Trophoblast cell (in vitro differentiated cells and primary cell): ENCODE measurements at places on chromosomes 2 and 18.
A peak's percentile ranks its signal among the peaks of the same experiment; 100 is the strongest.

DNA sequence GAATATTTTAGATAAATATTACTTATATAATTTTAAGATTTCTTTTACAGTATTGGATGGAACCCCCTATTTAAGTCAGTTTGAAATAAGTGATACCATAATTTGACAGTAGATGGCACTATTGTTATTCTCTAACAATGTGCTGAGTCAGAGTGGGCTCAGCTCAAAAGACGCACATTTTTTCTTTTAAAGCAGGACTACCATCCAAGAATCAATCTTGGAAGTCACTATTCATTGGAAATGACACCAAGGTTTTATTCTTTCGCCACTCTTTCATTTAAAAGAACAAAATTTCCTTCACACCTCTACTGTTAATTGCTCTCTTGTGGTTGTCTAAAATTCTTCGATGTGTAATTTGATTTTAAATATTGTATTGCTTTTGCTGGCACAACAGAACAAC is 32.6 kb upstream of the SPAG16 start:
- no peak for DNase-seq

DNA sequence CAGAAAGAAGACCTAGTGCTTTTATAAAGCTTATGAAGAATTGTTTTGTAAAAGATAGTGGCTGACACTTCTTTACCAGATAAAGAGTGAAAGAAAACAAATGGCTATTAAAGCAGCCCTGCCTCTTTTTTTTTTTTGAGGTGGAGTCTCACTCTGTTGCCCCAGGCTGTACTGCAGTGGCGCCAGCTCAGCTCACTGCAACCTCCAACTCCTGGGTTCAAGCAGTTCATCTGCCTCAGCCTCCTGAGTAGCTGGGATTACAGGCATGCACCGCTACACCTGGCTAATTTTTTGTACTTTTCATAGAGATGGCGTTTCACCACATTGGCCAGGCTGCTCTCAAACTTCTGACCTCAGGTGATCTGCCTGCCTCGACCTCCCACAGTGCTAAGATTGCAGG is 12.9 kb downstream of the ARPC2 start:
- peak; percentile 39 for DNase-seq

DNA sequence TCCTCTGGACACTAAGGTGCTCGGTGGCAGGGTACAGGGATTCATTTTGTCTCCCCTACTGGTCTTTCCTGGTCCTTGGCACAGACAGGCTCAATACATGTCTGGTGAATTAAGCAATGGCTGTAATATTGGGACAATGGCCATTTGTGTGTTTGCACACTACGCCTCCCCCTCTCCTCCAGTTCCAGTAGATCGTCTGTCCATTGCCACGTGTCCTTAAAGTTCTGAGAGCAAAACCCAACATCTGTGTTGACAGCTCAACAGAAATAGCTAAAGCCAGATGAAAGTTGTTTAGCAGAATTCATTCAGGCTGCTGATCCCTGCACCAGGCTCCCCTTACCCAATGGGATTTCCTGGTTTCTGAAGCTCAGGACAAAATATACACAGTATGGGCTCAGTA is 9.0 kb upstream of the FABP1 start:
- no peak for DNase-seq

DNA sequence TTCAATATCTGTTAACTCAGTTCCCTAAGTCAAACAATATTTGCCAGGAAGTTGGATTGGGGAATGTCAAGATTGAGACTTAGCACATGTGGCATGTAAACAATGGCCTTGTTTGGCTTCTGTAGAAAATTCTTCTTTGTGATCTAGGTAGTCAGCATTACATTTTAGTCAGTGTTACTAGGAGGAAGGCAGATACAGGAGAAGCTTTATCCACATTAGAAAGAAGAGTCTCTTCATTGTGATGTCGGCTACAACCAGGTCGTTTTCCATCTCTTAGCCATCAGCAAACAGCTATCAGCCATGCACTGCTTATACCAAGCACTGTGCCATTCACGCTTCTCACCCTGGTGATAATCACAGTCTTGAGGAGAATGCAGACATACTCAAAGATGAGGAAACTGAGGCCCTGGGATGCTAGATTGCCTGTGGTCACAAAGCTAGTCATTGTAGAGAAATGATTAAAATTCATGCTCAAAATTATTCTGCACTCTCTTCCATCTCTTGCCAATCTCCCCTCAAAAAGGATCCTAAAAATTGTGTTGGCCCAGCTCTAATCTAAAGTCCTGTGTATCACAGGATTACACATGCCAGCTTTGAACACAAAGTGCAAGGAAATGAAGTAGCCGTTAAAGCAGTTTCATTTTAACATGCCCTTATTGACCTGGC is 3.2 kb downstream of the GALNT5 start:
- DNase-seq = no peak

GRCh38 chr2:25479761-25480160 is 138.0 kb upstream of the DNMT3A start:
- peak; percentile 73 for DNase-seq

DNA sequence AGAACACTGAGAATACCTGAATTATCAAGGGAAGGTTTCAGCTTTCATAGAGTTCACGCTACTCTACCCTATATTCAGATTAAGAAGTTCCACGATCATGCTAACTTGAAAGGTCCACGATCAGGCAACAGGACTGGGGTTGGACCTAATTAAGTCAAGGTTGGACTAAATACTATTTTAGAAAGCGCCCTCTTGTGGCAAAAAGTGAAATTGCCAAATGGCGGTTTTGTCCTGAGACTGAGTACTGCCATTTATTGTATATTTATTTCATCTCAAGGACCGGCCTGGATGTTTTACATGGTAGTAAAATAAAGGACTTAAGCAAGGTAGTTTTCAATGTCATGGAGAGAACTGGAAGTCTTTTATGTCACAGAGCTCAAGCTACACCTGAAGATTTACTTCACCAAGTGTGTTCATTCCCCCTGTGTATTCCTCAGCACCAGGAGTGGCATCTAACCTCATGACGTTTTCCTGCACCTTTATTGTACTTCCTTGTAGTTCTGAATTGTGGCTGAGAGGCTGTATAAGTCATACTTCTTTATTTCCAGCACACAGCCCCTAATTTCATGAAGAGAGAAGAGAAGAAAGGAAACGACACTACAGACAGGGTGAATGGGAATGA is 56.8 kb downstream of the SRD5A2 start:
- DNase-seq = peak; percentile 95

- no peak for DNase-seq
These were observed 455 bp downstream of the PREPL start for GRCh38 chr2:44360749-44361329.
